ENCODE measurements at places on chromosomes 13 and 19. TPM values are rescaled to one million over a fixed set of nuclear protein-coding genes. Genes with fewer than 3 reads are reported as not detected.

Gene CDK8
- total RNA-seq = 16.0 TPM

Gene MAP2K2
- total RNA-seq = 203 TPM

Gene URAD
- not detected for total RNA-seq

Gene C1QTNF9B
- total RNA-seq = not detected

Gene ZNF132
- 0.03 TPM for total RNA-seq

Gene CSNK1G2
- 83.5 TPM for total RNA-seq

Gene LYPD3
- 0.43 TPM for total RNA-seq

Gene ZNF792
- 1.5 TPM for total RNA-seq

Gene SIGLEC9
- 0.43 TPM for total RNA-seq

Gene KIR3DL1
- not detected for total RNA-seq

Gene TEX29
- not detected for total RNA-seq

Gene C19orf67
- total RNA-seq = not detected

Gene KANK3
- 1.2 TPM for total RNA-seq

Gene SULT2A1
- not detected for total RNA-seq

Gene PLPPR3
- 12.7 TPM for total RNA-seq

Gene NALCN
- total RNA-seq = 0.60 TPM

Gene CARS2
- 71.8 TPM for total RNA-seq

Gene FCGBP
- total RNA-seq = 0.07 TPM

Gene BTBD2
- 54.7 TPM for total RNA-seq

Gene IGSF23
- total RNA-seq = not detected

Gene ZNF225
- 3.7 TPM for total RNA-seq

Gene NLRP4
- total RNA-seq = not detected

Gene KLK8
- total RNA-seq = not detected
